Stimulated activated CD8-positive, alpha-beta memory T cell treated with anti-CD3 and anti-CD28 coated beads, Interleukin-12 subunit alpha, Interleukin-12 subunit beta, amount 100 ng/mL, for 4 hours (primary cell): ENCODE measurements at places on chromosomes 4 and X.

- no peak for DNase-seq
These were observed at the start of gene TLL1 for GRCh38 chr4:165872461-165873297. TLL1 (plus strand) TSS chr4:165873237; CDS start chr4:165873905, 668 bp downstream.

- DNase-seq, result no peak
These were observed 579.0 kb downstream of the INPP4B start for GRCh38 chr4:142267101-142267500.

- DNase-seq, result no peak
These were observed 10.7 kb upstream of the PASD1 start for GRCh38 chrX:151552743-151553142.

GRCh38 chr4:177391287-177391686 is 51.0 kb downstream of the AGA start:
- no peak for DNase-seq

GRCh38 chr4:56200275-56200674 is 187.0 kb downstream of the AASDH start:
- DNase-seq, result no peak

GRCh38 chrX:111868726-111869638 is 7.0 kb upstream of the TRPC5OS start:
- DNase-seq, result no peak

GRCh38 chr4:75345423-75345822 is 168.8 kb downstream of the RCHY1 start:
- DNase-seq, result no peak

DNA sequence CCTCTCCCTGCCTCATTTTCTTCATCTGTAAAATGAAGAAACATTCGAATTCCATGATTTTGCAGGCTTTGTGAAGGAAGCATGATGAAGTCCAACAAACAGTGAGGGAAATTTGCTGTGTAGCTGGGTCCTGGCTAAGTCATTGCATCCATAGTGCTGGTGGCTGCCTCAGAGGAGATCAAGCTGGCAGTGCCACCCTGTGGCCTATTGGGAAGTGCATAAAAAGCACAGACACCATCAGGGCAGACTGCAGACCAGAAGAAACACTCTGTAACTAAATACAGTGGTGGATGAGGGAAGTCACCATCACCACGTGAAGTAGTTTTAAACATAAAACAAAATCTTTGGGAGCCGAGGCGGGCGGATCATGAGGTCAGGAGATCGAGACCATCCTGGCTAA is 40.7 kb upstream of the DDX3X start:
- DNase-seq, result no peak

GRCh38 chr4:110183643-110184042 is 14.8 kb downstream of the ELOVL6 start:
- DNase-seq, result no peak

DNA sequence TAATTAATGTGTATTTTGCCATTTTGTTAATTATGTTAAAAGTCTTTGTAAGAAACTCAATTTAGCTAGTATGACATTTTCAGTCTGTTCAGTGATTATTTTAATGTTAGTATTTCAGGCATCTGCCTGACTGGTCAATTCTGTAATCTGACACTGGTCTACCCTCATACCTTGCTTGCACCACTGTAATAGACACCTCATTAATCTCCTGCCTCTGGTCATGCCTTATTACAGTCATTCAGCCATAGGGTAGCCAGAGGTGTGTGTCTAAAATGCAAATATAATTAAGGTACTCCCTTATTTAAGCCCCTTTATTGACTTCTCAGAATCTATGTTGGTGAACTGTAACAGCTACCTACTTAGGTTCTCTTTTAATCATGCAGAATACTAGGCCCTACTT is 861.1 kb upstream of the IGFBP7 start:
- no peak for DNase-seq

DNA sequence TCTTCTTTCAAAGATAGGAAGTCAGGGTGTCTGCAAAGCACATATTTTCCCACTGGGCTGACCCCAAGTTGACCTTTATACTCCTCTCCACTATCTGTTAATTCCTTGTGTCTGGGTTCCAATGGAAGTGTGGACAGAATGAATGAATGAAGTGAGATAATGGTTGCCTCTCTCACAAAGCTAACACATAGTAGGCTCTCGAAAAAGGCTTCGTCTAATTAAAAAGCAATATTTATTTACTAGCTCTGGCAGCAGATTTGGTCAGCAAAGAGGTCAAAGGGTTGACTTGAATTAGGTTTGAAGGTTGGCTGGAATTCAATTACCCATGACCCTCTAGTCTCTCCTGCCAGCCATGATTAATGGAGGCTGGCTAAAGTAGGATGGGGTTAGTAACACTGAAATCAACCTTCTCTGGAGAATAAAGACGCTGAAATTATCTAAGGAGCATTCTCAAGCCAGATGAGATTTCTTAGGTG is 280.3 kb upstream of the KLF3 start:
- DNase-seq, result no peak

DNA sequence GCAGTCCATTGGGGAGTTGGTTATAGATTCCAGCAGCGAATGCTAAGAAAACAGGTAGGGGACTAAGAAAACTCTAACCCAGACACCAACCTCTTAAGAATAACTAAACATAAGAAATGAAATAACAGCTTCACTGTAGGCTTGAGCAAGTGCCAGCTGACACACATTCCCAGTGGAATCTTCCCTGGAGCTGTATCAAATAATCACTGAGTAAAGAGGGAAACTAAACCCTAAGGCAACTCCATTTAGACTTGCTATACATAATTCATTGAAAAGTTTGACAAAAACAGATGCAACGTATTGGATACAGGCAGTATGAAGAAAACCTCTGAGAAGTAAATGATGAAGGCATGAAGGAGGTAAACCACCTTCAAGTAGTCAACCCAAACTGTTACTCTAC is 293.5 kb downstream of the OPHN1 start:
- no peak for DNase-seq

GRCh38 chrX:129649268-129650182 is 5.2 kb downstream of the APLN start:
- no peak for DNase-seq

DNA sequence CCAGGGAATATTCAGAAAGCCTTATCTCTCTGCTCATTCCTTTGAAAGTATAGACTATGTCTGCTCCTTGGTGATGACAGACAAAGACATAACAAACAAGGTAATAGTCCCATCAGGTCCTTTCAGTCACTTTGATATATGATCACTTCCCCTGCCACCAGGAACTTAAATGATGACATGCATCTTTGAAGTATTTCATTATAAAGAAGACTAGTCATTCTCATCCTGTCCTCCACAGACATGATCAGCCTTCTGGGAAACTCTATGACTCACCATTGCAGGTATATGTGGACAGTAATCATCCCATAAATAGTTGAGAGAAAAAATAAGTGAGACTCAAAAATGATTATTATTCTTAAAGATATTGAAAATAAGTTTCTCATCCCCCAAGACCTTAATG is 117.5 kb upstream of the VCX2 start:
- DNase-seq, result no peak

GRCh38 chr4:133620555-133620954 is 471.5 kb downstream of the PCDH10 start:
- DNase-seq, result no peak

- DNase-seq, result no peak
These were observed 34.0 kb downstream of the ZNF827 start for GRCh38 chr4:145904413-145905177.

- DNase-seq, result no peak
These were observed 34.9 kb upstream of the STK26 start for GRCh38 chrX:131988236-131988635.

- no peak for DNase-seq
These were observed 74.3 kb downstream of the WFS1 start for GRCh38 chr4:6343939-6344408.

DNA sequence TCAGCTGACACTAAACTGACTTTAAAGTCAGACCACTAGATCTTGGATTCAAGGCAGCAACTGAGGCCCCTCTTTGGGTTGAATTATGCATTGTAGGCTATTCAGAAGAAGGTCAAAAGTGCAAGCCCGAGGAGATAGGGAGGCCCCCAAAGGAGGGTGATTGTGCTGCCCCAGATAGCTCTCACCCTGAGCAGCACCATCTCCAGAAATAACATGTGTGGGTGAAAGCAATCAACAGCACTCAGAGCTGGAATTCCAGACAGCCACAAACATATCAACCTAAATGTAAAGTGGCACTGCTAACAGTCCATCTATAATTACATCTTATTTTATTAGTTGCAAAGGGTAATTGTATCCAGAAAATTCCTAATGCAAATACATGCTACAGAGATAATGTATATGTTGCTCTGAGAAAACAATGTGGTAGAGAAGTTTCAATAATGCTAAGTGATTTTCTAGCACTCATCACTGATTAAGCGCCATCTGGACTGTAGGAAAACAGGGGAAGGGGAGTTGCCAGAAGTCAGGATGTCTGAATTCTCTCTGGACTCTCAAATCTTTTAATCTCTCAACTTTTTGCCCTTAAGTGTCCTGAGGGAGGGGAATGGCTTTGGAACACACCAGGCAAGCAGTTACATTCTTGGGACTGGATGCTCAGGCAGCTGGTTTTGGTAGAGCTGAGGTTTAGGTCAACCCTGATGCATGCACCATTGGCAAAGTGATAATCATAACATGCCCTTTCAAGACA is 61.8 kb upstream of the SFRP2 start:
- DNase-seq, result no peak

DNA sequence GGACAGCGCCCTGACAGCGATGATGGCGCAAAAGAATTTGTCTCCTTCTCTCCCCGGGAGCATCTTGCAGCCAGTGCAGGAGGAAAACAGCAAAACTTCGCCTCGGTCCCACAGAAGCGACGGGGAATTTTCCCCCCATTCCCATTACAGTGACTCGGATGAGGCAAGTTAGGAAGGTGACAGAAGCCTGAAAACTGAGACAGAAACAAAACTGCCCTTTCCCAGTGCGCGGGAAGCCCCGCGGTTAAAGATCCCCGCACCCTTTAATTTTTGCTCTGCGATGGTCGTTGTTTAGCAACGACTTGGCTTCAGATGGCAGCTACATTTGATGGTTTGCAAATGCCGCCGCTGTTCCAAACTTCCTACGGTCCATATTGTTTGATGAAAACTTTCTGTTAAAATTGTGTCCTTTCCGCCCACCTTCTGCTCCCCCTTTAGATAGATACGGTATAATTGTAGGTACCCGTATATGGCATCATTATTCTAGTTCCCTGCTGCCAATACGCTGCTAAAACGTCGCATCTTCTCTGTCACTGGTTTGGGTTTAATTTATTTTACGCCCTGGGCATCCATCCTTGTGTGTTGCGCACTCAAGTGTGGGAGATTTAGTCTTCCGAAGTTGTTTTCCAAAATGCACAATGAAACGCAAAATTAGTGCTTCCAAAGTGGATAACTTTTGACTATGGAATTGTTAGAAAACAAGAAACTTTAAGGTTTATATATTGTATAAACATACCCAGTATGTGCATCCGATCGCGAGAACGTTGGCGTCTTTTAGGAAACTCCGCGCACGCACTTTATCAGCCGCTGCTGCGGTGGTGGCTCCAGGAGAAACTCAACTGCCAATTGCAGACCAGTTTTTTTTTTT is 1.5 kb downstream of the ATOH1 start:
- DNase-seq, result no peak

DNA sequence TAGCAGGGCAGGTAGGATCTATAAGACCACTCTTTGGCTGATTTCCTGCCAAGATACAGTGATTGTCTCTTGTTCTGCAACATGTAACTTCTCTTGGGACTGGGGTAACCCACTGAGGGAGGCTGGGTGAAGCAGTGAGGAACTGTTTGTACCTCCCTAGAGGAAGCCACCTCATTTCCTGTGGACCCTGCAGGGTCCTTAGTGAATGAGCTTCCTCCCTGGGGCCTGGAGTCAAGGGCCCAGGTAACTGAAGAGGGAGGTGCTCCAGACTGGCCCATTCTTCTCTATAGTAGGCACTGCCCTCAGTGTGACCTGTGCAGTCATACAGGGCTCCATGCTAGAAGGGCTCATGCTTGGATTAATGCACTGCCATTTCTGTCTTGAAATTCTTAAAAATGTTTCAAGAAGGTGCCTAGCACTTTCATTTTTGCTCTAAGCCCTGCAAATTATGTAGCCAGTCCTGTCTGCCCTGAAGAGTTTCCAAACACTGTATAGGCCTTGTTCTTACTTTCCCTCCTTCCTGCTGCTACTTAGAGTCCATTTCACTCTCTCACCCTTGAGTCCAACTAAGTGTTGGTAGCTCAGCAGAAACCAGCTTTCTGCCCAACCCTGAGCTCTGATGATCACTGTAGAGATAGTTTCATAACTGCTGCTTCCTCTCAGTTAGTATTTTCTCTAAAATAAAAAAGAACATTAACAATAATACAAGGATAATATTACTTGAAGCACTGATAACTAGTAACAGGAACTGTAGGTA is 8.5 kb upstream of the GRIA3 start:
- DNase-seq, result no peak
